ENCODE measurements at places on chromosomes 7 and 10.

DNA sequence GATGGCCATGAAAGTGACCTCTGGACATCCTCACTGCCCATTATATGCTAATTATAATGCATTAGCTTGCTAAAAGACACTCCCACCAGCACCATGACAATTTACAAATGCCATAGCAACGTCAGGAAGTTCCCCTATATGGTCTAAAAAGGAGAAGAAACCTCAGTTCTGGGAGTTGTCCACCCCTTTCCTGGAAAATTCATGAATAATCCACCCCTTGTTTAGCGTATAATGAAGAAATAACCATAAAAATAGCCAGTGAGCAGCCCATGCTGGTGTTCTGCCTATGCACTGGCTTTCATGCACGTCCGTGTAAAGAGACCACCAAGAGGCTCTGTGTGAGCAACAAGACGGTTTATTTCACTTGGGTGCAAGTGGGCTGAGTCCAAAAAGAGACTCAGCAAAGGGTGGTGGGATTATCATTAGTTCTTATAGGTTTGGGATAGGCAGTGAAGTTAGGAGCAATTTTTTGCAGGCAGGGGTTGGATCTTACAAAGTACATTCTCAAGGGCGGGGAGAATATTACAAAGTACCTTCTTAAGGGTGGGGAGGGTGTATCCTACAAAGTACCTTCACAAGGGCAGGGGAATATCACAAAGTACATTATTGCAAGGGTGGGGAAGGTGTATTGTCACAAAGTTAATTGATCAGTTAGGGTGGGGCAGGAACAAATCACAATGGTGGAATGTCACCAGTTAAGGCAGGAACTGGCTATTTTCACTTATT, 45.6 kb downstream of the LBX1 start:
- no peak for DNase-seq

DNA sequence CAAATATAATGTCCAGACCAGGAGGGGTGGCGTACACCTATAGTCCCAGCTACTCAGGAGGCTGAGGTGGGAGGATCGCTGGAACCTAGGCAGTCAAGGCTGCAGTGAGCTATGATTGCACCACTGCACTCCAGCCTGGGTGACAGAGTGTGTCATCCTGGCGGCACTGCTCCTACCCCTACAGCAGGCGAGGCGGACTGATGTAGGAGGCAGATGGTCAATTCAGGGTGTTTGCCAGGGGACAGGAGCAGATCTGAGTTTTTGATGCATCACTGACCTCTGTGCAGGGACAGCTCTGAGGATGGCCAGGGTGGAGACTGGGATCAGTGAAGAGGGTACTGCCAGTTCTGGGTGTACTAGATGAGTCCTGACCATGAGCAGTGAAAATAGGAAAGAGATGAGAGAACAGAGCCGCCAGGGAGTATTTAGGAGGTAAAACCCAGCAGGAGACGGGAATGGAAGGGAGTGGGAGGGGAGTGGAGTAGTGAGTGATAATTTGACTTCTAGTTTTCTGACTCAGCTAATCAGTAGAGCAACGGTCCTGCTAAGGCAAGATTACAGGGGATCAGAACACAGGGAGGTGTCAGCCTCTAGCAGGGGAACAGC, 75.3 kb downstream of the HIP1 start:
- no peak for DNase-seq

DNA sequence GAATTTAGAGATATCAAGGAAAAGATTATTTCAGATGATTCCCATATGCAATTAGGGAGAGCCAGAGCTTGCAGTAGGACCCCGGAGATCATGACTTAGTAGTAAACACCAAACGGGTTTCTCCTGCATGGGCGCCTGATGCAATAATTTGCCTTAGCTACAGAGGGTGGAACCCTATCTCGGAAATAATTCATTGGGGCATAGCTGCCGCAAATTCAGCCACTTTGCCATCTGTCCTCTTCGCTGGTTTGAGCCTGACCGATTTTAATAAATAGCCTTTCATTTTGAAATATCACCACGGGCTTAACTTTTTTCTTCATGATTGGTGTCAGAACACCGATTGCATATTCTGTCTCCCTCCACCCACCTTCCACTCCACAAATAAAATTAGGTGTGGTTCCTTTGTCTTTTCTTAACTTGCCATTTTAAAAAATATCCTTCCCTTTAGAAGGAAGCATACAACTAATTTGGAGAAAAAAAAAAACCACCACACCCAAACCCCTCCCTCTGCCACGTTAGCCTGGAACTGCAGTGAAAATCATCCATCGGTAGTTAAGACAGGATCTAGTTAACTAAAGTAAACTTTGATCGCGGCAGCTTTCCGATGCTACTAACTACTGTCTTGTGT, 1.4 kb downstream of the GARS1 start:
- peak; percentile 47 for DNase-seq

- DNase-seq, result peak; percentile 22
These were observed 173.9 kb upstream of the SP4 start for GRCh38 chr7:21253740-21254687.

GRCh38 chr7:86991771-86992191, 67.7 kb downstream of the ELAPOR2 start:
- DNase-seq, result no peak

GRCh38 chr10:11742009-11742778, at the start of gene ECHDC3:
Gene ECHDC3 (plus strand): TSS chr10:11742382. CDS start chr10:11742577, 195 bp downstream.
- DNase-seq, result peak; percentile 92

DNA sequence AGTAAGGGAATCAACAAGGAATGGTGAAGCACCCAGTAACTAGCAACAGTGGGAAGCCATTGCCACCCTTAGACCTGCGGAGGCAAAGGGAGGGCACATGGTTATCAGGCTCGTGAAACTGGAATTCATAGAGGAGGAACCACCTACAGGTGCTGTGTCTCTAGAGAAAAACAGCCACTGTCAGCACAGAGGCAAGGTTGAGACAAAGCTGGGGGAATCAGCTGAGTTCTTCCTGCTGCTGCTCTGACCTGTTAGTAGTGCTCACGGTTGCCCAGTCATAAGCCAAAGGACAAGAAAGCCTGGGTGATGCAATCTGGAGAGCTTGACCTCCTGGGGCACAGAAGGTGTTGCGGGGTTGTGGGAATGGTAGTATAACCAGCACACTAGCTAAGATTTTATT, 110.1 kb downstream of the TPST1 start:
- no peak for DNase-seq

GRCh38 chr10:123252779-123253178, 98.6 kb downstream of the BUB3 start:
- DNase-seq, result no peak

DNA sequence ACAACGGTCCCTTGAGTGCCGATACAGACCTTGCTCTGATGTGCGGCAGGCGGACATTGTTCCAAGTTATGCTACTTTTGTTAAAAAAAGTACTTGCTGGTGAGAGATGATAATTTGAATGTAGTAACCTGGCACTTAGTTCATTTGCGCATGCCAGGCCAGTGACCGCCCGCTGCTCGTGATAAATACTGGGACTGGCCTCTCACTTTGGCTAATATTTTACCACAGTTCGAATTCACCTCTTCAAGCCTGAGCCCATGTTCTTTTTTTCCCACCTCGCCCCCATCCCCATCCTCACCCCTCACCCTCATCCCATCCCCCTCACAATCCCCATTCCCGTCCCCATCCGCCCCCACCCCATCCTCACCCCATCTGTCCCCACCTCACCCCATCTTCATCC, 126.4 kb downstream of the DNAJB6 start:
- DNase-seq, result no peak

- DNase-seq, result no peak
These were observed 35.3 kb upstream of the CYTH3 start for GRCh38 chr7:6307762-6308161.

GRCh38 chr10:36265741-36266140, 623.6 kb upstream of the FZD8 start:
- DNase-seq, result no peak

DNA sequence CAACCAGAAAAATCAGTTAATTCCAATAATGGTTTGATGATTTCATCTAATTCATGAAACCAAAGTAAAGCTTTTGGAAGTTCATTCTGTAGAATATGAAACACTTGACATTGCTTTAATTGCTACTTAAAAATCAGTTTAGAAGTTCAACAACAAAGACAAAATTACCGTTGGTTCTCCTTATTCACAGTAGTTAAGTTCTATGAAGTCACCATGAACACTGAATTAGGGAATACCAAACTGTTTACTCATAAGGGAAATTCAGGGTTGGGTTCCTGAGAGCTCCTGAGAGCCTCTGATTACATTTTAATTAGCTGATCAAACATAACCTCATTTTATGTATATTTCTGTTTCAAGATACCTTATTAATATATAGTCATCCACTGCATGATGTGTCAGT, 46.2 kb downstream of the ZNF438 start:
- no peak for DNase-seq

DNA sequence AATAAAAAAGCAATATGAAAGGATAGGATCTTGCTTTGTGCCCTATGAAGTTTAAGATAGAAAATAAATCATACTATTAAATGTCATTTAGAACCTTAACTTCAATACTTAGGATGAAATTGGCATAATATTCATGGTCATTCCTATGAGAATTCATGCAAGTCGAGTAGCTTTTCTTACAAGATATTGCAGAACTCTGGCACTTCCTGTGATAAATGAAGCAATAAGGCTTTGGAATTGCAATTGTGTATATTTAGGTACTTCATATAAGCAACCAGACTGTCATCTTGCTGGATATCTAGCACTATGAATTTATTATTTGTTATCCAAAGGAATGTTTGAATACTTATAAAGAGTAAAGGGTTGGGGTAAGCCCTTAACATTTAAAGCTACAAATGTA, 116.5 kb downstream of the ZNF438 start:
- no peak for DNase-seq

DNA sequence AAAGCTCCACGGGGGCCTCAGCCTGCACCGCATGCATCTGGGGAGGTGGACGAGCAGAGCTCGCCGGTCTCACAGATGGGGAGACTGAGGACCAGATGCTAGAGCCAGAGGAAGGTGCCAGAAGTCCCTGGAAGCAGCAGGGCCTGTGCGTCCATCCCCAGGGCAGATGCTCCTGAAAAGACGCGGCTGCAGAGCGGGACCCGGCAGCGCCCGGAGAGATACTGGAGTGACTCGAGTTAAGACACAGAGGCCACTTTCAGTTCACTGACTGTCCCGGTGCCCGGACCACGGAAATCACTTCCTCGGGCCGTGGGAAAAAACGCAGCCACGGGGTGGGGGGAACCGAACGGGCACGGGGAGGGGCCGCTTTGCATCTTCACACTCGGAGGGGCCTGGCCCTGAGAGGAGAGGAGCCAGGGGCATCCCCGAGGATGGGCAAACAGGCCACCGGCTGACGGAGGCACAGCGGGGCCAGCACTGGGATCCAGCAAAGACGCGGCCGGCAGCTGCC, 85.4 kb downstream of the FOXL3 start:
- DNase-seq, result no peak

DNA sequence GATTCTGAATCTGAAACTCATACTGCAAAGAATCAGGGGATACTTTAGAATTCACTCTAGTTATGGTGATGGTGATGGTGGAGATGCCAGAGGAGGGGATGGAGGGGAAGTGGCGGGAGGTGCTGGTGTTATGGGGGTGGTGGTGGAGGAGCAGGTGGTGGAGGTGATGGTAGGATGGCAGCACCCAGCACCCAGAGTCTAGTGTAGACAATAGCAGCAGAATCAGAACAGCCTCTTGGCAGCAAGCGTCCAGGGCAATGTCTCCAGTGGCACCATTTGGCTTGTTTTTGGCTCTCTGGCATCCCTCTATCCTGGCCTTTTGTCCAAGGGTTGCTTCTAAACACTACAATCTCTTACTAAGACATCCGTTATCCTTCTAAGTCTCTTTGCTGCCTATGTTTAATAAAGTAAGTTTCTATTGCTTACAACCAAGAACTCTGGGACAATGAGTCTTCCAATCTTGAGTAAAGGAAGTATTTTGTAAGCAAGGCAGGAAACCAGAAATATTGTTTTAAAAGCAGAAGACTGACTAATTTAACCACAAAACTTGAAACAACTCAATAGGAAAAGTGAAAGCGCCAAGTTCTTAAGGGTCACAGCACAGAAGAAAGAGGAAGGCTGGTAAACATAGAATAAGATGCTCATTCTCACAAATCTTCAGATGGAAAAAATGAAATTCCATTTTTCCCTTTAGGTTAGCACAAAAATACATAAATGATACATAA, 42.4 kb upstream of the GDF10 start:
- DNase-seq, result peak; percentile 31

DNA sequence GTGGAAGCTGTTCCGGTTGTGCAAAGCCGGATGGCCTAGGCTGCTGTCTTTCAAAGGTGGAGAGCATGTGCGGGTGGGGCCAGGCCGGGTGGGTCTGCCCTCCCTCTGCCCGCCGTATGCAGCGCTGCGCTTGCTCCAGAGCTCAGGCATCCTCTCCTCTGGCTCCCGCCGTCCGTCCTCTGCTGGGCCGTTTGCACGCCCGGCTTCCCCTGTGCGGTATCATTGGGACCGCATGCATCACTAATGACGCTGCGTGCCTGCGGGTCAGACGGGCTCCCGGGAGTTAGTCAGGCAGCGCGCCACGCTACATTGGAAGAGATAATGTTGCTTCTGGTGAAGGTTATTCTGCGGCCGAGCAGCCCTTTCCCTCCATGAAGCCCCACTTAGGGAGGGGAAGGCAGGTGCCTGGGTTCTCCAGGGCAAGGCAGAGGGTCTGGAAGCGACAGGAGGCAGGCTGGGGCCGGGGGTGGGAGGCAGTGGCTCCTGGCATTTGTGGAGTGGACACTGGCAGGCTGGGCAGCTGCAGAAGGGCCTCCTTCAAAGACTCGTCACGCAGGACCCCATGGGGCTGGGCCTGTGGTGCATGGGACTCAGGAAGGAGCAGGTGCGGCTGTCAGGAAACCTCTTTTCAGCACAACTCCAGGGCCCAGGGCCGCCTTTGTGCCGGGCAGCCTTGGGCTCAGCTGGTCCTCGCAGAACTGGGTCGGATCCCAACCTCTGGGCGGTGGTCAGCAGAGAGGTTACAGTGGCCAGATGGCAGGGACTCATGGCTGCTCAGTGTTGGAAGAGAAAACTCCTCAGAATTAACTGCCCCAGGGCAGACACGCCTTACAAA, 318.5 kb downstream of the WDR37 start:
- no peak for DNase-seq

DNA sequence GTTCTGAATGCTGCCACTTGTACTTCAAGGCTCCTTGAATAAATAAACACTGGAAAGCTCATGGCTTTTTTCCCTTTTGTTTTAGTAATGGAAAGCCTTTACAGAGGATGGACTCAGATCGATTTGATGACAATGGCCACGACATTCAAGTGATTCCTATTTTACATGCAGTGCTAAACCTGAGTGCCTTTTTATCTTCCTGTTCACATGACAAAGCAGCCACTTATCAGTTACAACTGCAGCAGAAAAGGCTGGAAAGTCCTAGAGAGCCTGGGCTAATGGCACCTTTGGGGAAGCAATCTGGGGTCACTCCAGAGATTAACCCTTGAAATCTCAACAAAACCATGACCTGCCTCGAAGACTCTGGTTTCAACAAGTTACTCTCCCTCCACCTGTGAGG, 249.0 kb upstream of the AUTS2 start:
- DNase-seq, result no peak
